ENCODE measurements at places on chromosomes 3 and 15.

DNA sequence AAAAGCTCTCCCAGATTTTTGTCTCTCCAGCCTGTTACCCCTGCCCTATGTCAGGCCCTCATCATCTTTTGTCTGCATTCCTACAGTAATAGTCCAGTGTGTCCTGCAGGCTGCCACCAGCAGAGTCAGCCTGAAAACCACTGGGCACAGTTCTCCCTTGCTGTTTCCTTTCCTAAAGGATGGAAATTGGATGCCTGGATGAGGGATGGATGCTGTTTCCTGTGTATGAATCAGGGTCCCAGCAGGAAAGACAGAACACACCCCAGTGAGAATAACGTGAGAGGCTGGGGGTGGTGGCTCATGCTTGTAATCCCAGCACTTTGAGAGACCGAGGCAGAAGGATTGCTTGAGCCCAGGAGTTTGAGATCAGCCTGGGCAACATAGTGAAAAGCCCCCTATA is 3.3 kb upstream of the SNX33 start:
- no peaks in the 10 kb centered on the region for H3K27me3 ChIP-seq
- no peaks in the 10 kb centered on the region for H3K36me3 ChIP-seq
- H3K27ac ChIP-seq = no peak overlapping the region
- no peak for DNase-seq
- H3K4me3 ChIP-seq = no peak overlapping the region

DNA sequence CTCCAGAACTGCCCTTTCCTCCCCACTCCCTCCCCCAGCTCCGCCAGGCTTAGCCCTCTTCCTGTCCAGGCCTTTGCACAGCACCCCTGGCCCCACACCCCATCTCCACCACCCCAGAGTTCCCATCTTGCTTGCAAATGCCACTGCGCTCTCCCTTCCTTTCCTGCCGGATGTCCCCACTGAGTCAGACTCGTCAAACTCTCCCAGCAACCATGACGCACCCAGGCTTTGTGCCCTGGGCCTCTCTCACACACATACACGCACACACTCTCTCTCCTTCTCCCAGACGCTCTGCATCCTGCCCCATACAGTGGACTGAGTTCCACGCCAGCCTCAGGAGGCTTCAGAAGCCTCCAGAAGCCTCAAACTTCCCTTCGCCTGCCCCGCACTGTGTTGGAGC is 2.8 kb upstream of the CCDC9B start:
- H3K36me3 ChIP-seq = no peaks in the 10 kb centered on the region
- no peak overlapping the region for H3K4me3 ChIP-seq
- H3K4me1 ChIP-seq = peaks cover 8% of the 10 kb centered on the region
- no peak for DNase-seq
- H3K27ac ChIP-seq = no peak overlapping the region
- H3K27me3 ChIP-seq = no peaks in the 10 kb centered on the region

DNA sequence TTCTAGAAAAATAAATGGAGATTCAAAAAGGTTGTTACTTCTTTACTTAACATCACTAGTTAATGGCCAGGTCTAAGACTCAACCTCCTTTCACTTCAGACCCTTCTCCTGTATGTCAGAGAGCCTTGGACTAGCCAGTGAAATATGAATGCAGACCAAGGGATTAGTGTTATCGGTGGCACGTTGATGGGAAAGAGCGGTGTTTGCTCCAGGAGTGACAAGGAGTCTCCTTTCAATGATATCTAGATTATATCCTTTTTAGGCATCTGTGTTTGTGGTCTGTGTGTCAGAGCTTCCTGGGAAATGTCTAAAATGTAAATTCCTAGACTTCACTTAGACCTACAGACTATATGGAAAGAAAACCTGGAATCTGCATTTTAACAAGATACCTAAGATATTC is 658.0 kb upstream of the KCNMB2 start:
- H3K4me1 ChIP-seq = no peaks in the 10 kb centered on the region
- no peaks in the 10 kb centered on the region for H3K27me3 ChIP-seq
- H3K36me3 ChIP-seq = no peaks in the 10 kb centered on the region
- H3K4me3 ChIP-seq = no peak overlapping the region
- no peak overlapping the region for H3K27ac ChIP-seq
- no peak for DNase-seq

DNA sequence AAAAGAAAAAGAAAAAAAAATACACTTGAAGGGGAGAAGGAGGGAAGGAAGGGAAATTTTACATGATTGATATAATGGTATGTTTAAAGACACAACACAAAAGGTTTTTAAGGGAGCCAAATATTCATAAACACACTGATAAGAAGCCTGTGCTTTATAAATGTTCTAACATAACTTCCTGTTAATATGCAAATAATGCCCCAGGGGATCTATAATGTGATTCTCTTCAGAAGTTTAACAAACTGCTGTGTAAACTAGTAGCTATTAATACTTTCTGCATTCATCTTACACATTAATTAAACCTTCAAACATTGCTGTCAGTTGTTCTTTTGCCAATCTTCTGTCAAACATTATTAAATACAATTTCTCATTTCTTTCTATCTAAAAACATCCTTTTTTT is 231.6 kb downstream of the TJP1 start:
- no peak for DNase-seq
- no peaks in the 10 kb centered on the region for H3K4me1 ChIP-seq
- H3K36me3 ChIP-seq = no peaks in the 10 kb centered on the region
- H3K4me3 ChIP-seq = no peak overlapping the region

- H3K36me3 ChIP-seq = no peaks in the 10 kb centered on the region
- no peak overlapping the region for H3K27ac ChIP-seq
- H3K27me3 ChIP-seq = no peaks in the 10 kb centered on the region
- H3K4me1 ChIP-seq = no peaks in the 10 kb centered on the region
- no peak for DNase-seq
Observed at GRCh38 chr15:82624008-82624407, 23.2 kb downstream of the CPEB1 start.

DNA sequence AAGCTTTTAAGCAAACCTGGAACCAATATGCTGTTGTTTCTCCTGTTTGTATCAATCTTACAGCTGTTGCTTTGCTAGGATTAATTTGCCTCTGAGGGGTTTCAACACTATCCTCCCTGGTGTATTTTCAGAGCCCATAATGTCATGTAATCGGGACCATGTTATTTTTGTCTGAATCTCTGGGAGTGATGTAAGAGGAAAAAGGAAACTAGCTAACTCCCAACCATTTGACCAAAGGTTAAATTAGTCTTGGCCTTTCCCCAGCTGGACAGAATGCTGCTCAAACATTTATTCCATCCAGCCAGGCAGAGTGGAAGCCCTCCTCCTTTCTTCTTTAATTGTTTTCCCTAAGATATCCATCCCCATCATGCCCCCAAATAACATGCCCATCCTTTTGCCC is 142.2 kb downstream of the ALDH1A2 start:
- no peaks in the 10 kb centered on the region for H3K27me3 ChIP-seq
- no peaks in the 10 kb centered on the region for H3K36me3 ChIP-seq
- H3K4me1 ChIP-seq = no peaks in the 10 kb centered on the region

DNA sequence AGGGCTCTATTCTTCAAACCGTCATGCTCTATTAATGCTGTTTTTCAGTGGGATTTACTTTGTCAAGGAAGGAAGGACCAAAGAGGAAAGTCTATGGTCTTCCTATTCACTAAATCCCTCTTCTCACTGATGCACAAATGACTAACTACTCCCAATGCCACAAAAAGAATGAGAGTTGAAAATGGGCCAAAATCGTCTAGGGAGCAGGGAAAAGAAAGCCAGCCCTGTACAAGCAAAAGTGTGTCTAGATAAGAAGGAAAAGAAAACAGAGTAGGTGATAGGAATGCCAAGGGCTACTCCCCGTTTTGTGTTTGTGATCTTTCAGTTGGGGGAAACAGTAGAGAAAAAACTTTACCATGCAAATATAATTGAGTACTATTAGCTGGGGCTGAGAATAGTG is 97.2 kb upstream of the TMCO5A start:
- H3K36me3 ChIP-seq = no peaks in the 10 kb centered on the region
- no peaks in the 10 kb centered on the region for H3K27me3 ChIP-seq
- no peak overlapping the region for H3K4me3 ChIP-seq
- no peak overlapping the region for H3K27ac ChIP-seq

DNA sequence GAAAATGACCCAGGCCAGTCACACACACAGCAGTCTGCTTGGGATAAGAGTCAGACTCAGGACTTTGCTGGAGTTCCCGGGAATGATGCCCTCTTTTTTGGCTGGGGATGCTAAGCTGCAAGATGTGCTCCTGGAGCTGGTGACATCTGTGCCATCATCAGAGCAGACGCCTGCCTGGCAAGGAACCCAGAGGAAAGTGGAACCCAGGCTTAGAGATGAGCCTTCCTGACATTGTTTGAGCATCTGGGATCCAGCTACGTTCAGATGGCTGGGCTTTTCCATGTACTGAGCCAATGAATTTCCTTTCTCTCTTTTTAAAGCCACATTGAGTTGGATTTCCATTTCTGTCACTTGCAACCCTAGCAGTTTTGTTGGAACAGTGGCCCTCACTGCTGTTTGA is 53.3 kb downstream of the EBLN2 start:
- H3K4me3 ChIP-seq = no peak overlapping the region
- no peaks in the 10 kb centered on the region for H3K36me3 ChIP-seq
- no peak for DNase-seq
- no peak overlapping the region for H3K27ac ChIP-seq

GRCh38 chr3:50164984-50165909 is 10.1 kb downstream of the SEMA3F start:
- no peak overlapping the region for H3K4me3 ChIP-seq
- peaks cover 9% of the 10 kb centered on the region for H3K4me1 ChIP-seq
- no peaks in the 10 kb centered on the region for H3K27me3 ChIP-seq
- H3K36me3 ChIP-seq = peaks cover 18% of the 10 kb centered on the region

- H3K4me1 ChIP-seq = no peaks in the 10 kb centered on the region
- no peak for DNase-seq
- H3K27ac ChIP-seq = no peak overlapping the region
- H3K4me3 ChIP-seq = no peak overlapping the region
- no peaks in the 10 kb centered on the region for H3K36me3 ChIP-seq
Observed at GRCh38 chr3:147651107-147651778, 242.1 kb downstream of the ZIC1 start.

GRCh38 chr3:30630238-30631030 is 24.0 kb downstream of the TGFBR2 start:
- H3K27ac ChIP-seq = no peak overlapping the region
- no peak for DNase-seq
- H3K36me3 ChIP-seq = no peaks in the 10 kb centered on the region
- H3K27me3 ChIP-seq = no peaks in the 10 kb centered on the region
- H3K4me1 ChIP-seq = peaks cover 2% of the 10 kb centered on the region
- H3K4me3 ChIP-seq = no peak overlapping the region

DNA sequence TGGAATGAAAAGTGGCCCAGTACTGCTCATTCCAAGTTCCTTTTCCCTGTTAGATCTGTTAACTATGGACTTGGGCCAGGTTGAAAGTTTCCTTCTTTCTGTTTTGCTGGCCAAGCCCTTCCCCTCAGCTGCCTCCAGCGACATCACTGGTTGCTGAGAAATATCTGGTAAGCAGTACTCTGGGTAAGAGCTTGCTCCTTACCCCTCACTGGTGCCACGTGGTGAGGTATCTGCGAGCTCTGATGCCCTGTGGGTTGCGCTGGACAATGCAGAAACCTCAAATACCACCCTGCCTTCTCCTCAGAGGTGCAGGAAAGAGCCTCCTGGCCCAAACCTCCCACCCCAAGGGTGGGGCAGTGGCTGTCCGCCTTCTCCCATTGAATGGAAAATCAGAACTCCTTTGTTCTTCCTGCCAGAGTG is 42.9 kb upstream of the APH1B start:
- no peak for DNase-seq
- no peaks in the 10 kb centered on the region for H3K36me3 ChIP-seq
- H3K4me1 ChIP-seq = no peaks in the 10 kb centered on the region
- H3K27ac ChIP-seq = no peak overlapping the region
- no peaks in the 10 kb centered on the region for H3K27me3 ChIP-seq
- no peak overlapping the region for H3K4me3 ChIP-seq

- DNase-seq = no peak
- H3K27me3 ChIP-seq = no peaks in the 10 kb centered on the region
- H3K4me1 ChIP-seq = no peaks in the 10 kb centered on the region
- no peak overlapping the region for H3K4me3 ChIP-seq
Observed at GRCh38 chr15:58900631-58901030, 32.8 kb downstream of the SLTM start.

DNA sequence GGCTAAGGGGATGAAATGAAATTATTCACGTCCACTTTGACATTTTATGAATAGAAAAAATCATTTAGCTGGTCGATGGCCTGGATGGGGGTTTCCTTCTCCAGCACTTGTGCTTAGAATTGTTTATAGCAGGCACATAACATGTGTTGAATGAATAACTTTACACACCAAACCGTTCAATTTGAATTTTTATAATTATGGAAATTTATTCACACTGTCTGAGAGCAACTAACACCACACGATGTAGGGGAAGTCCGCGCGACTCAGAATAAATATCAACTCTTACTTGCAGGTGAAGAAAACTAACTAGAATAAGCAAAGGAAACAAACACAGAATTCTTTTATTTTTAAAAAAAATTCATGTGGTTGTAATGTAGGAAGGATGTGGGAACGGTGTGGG is 81.3 kb downstream of the MINAR1 start:
- H3K27me3 ChIP-seq = no peaks in the 10 kb centered on the region
- no peak overlapping the region for H3K4me3 ChIP-seq
- H3K4me1 ChIP-seq = no peaks in the 10 kb centered on the region
- DNase-seq = no peak
- no peaks in the 10 kb centered on the region for H3K36me3 ChIP-seq

DNA sequence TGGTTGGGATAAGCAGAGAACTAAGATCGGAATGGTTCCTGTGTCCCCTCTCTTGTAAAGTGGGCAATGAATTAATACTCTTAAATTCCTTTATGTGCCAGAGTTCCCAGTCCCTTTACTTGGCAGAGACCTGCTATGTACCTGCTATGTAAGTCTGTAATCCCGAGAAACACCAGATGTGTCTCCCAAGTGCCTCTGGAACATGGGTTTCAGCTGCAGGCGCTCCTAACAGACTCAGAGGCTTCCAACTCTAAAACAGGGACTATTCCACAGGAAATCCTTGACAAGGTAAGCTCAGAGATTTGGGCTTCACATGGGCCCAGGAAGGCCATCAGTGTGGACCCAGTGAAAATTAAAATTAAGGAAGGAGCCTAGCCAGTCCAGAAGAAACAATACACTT is 117.7 kb upstream of the PLCL2 start:
- DNase-seq = no peak
- no peak overlapping the region for H3K27ac ChIP-seq
- no peak overlapping the region for H3K4me3 ChIP-seq
- no peaks in the 10 kb centered on the region for H3K27me3 ChIP-seq

DNA sequence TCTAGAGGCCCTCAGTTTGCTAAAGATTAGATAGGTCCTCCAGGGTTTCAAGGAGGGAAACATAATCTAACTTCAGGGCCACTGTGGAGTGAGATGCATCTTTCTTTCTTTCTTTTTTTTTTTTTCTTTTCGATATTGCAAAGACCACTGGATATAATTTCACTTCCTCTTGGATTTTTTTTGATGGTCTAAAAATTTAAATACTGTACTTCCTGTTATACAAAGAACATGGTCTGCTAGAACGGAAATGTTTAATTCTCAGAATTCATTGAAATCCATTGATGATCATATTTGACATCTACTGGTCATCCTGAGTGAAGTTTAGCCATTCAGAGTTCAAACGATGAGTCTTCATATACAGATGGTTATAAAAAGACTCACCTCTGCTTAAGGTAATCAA is 808.8 kb upstream of the LMCD1 start:
- H3K4me1 ChIP-seq = 0 out of 2 replicates have a peak, but pooled peaks cover 1% of the 10 kb centered on the region
- no peak for DNase-seq
- H3K4me3 ChIP-seq = no peak overlapping the region
- H3K27me3 ChIP-seq = no peaks in the 10 kb centered on the region

GRCh38 chr15:91132079-91132478 is 32.0 kb downstream of the SV2B start:
- no peaks in the 10 kb centered on the region for H3K36me3 ChIP-seq
- H3K27me3 ChIP-seq = no peaks in the 10 kb centered on the region
- DNase-seq = no peak
- no peak overlapping the region for H3K4me3 ChIP-seq

All from iPS DF 6.9 (cell line).